Natural killer cell treated with Interleukin-12 subunit alpha and Interleukin-12 subunit beta and Interleukin-15 and Interleukin-18, amount 100 ng/mL, for 72 hours (primary cell): ENCODE measurements at places on chromosomes 5 and 9. TPM values are rescaled to one million over a fixed set of nuclear protein-coding genes. Genes with fewer than 3 reads are reported as not detected.

DNA sequence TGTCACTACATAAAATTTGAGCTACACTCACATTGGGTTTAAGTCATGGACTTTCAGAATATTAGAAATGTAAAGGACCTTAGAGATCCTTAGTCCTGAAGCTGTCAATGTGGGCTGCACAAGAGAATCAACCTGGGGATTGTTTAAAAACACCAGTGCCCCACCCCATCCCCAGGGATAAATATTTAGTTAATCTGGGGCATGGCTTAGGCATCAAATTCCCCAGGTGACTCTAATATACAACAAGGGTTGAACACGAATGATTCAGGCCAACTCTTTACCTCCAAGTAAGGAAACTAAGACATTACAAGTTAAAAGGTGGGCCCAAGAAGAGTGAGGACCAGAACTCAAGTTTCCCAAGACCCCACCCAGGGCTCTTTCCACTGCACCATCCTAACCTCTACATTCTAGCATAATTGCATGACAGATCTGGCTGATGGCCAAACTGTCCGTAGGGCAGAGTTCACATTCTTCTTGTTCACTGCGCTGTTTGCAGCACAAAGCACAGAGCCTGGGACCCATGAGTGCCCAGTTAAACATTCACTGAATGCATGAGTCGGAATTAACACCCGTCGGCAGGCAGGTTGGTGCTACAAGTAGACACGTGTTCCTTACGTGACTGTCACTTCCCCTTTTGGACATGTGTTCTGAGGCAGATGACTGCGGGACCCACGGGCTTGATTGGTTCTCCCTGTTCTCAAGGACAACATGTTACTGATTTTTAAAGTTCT is 25.2 kb downstream of the CYFIP2 start:
- H3K27ac ChIP-seq = peak overlapping the region; percentile 40
- no peak for DNase-seq
- peaks cover 38% of the 10 kb centered on the region for H3K36me3 ChIP-seq
- no peaks in the 10 kb centered on the region for H3K27me3 ChIP-seq
- H3K4me3 ChIP-seq = peak overlapping the region; percentile 19

- no peak for DNase-seq
- peak overlapping the region; percentile 83 for H3K27ac ChIP-seq
- peaks cover 75% of the 10 kb centered on the region for H3K4me1 ChIP-seq
- no peaks in the 10 kb centered on the region for H3K27me3 ChIP-seq
- H3K36me3 ChIP-seq = peaks cover 4% of the 10 kb centered on the region
Observed at GRCh38 chr5:68261169-68261568, 45.6 kb downstream of the PIK3R1 start.

DNA sequence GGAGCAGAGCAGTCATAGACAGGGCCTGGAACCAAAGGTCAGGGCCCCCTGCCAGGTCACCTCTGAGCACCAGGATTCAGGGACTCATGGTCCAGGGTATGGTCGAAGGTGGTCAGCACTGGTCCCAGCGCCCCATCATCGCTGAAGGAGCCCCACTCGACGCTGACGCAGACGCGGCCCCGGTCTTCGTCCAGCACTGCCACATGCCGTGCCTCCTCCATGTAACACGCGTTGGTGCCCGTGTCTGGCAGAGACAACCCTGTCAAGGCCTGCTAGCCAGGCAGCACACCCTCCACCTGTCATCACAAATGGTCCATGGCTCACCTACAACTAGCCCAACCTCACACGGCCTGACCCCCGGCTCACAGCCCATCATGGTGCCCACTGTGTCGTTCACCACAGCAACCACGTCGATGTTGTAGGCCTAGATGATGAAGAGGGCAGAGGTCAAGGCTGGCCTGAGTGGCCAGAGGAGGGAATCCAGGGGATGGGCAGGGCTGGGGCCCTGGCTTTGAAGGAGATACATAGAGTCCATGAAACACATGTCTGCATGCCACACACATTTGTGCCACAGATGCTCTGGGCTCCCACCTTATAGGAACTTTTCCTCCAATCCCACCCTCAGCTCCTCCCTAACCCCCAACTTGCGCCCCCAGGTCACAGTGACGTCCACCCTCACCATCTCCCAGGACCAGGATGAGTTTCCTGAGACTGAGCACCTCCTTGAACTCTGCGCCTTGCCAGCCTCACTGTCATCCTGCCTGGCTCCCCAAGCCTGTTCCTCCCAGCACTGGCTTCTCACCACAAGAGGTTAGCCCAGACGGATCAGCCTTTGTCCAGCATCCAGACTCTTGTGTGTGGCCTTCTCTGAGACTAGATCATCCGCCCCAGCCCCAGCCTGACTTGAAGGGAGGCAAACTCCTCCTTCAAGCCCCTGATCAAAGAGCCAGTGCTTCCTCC is 9.5 kb downstream of the HK3 start:
- no peak overlapping the region for H3K4me3 ChIP-seq
- DNase-seq = peak; percentile 54
- H3K27me3 ChIP-seq = peaks cover 15% of the 10 kb centered on the region
- no peaks in the 10 kb centered on the region for H3K36me3 ChIP-seq
- H3K4me1 ChIP-seq = no peaks in the 10 kb centered on the region

DNA sequence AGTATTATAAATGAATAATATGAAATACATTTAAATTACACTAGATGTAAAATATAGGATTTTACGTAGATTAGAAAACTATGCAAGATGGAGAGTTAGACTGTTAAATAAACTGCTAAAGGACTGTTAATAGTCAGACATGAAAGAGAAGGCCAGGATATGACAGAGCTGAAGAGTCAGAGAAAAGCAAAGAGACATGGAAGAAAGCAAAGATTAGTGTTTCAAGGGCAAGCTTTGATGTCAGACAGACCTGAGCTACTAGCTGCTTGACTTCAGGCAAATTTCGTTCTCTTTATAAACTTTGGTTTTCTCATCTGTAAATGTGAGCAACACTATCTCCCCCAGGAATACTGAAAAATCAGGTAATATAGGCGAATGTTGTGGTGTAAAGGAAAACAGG is 161.3 kb downstream of the RAPGEF6 start:
- no peak overlapping the region for H3K27ac ChIP-seq
- H3K4me3 ChIP-seq = no peak overlapping the region
- H3K27me3 ChIP-seq = no peaks in the 10 kb centered on the region
- peaks cover 5% of the 10 kb centered on the region for H3K36me3 ChIP-seq

GRCh38 chr5:154395407-154396106 is 50.2 kb upstream of the SAP30L start:
- H3K4me3 ChIP-seq = no peak overlapping the region
- H3K4me1 ChIP-seq = peaks cover 35% of the 10 kb centered on the region
- peaks cover 3% of the 10 kb centered on the region for H3K36me3 ChIP-seq

DNA sequence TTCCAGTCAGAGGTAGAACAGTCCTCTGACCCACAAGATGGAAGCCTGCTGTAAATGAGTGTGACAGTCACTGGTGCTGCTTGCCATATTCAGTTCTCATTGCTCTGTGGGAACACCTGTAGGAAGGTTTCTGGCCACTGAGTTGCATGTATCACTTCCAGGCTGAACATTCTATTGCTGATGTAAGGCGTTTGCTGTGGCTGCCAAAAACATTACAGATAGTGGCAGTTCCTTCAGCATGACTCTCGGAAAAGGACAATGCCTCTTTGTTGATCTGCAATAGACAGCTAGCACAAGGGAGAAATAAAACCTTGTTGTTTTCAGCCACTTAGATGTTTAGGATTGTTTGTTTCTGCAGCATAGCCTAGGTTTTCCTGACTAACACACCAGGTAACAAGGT is 217.2 kb downstream of the AGTPBP1 start:
- DNase-seq = no peak
- H3K27ac ChIP-seq = no peak overlapping the region
- H3K27me3 ChIP-seq = peaks cover 24% of the 10 kb centered on the region
- no peaks in the 10 kb centered on the region for H3K36me3 ChIP-seq
- peaks cover 34% of the 10 kb centered on the region for H3K4me1 ChIP-seq
- H3K4me3 ChIP-seq = no peak overlapping the region

The BTNL9 gene
- not detected for total RNA-seq

DNA sequence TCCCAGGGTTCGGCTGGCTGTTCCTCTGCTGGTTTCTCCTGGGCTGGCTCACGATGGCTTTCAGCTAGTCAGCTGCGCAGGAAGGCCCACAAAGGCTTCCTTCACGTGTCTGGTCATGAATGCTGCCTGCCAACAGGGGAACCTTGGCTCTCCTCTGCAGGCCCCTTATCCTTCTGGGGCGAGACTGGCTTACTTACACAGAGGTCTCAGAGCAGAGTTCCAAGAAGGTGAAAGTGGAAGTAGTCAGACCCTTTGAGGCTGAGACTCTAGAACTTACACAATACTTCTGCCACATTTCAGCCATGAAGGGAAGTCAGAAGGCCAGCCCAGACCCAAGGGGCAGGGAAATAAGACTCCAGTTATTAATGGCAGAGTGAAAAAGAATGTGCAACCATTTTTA is 99.5 kb downstream of the LHFPL2 start:
- no peak overlapping the region for H3K27ac ChIP-seq
- H3K4me1 ChIP-seq = peaks cover 17% of the 10 kb centered on the region
- H3K36me3 ChIP-seq = no peaks in the 10 kb centered on the region
- peaks cover 10% of the 10 kb centered on the region for H3K27me3 ChIP-seq
- no peak for DNase-seq

- peaks cover 11% of the 10 kb centered on the region for H3K36me3 ChIP-seq
- H3K4me1 ChIP-seq = no peaks in the 10 kb centered on the region
- H3K4me3 ChIP-seq = no peak overlapping the region
- DNase-seq = no peak
- no peak overlapping the region for H3K27ac ChIP-seq
- H3K27me3 ChIP-seq = no peaks in the 10 kb centered on the region
Observed at GRCh38 chr5:25006237-25006636, 361.5 kb upstream of the CDH10 start.

DNA sequence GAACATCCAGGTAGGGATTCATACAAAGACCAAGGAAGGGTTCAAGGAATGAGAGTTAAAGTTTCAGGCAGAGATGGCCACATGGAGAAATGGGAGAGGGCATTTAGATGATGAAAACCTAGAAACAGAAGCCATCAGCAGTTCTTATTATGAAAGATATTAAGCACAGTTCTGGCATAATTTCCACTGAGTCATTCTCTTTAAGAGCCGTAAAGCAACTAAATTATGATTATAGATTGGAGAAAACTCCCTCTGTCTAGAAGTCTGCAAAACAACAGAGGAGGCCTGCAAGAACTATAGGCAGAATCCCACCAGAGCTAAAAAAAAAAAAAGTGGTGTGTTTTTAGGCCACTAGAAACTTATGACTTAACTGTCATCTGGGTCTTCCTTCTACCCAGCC is 157.1 kb upstream of the MPDZ start:
- H3K4me3 ChIP-seq = no peak overlapping the region
- no peaks in the 10 kb centered on the region for H3K36me3 ChIP-seq
